Activated CD4-positive, alpha-beta memory T cell treated with anti-CD3 and anti-CD28 coated beads for 36 hours (primary cell): ENCODE measurements at places on chromosomes 1 and 21. TPM values are rescaled to one million over a fixed set of nuclear protein-coding genes. Genes with fewer than 3 reads are reported as not detected.
A peak's percentile ranks its signal among the peaks of the same experiment; 100 is the strongest.

DNA sequence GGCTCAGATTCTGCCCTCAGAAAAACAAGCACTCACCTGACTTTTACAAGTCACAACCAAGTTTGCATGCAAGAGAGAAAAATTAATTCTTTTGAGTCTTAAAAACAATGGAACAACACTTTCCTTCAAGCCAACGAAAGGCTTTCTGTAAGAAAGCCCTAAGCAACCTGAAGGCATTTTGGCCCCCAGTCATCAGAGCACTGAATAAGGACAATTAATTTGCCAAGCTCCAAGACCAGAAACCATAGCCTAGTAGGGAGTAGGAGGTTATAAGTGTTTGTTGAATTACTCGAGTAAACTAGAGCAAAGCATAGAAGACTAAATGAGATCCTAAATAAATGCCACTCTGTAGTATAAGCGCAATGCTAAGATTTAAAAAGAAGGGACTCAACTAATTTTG, 4.7 kb downstream of the TGFBR3 start:
- H3K36me3 ChIP-seq, result no peaks in the 10 kb centered on the region
- no peaks in the 10 kb centered on the region for H3K27me3 ChIP-seq
- H3K4me1 ChIP-seq, result peaks cover 54% of the 10 kb centered on the region
- no peak for DNase-seq
- no peak overlapping the region for H3K27ac ChIP-seq
- H3K4me3 ChIP-seq, result no peak overlapping the region

- no peaks in the 10 kb centered on the region for H3K4me1 ChIP-seq
- H3K27ac ChIP-seq, result no peak overlapping the region
- no peak for DNase-seq
- H3K36me3 ChIP-seq, result no peaks in the 10 kb centered on the region
- H3K27me3 ChIP-seq, result peaks cover 41% of the 10 kb centered on the region
- no peak overlapping the region for H3K4me3 ChIP-seq
These were observed 80.8 kb downstream of the CAMK2N1 start for GRCh38 chr1:20405051-20405754.

DNA sequence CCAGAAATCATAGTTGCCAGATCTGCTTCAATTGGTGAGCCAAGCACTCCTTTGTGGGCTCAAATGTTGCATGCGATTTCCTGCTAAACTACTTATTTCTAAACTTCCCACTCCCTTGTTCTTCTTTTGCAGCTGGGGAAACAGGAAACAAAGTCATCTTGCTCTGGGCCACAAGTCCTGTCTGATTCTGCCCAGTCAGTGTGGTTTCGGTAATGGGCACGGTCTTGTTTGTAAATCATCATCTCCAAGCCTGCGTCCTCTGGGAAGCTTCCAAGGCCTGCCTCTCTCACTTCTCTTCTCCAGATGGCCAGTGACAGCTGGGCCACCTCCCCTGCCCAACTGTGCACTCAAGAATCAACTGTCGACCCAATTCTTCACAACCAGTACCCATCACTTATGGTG, 4.4 kb downstream of the S100A8 start:
- peaks cover 6% of the 10 kb centered on the region for H3K4me1 ChIP-seq
- DNase-seq, result no peak
- no peak overlapping the region for H3K4me3 ChIP-seq
- H3K27me3 ChIP-seq, result peaks cover 10% of the 10 kb centered on the region
- H3K36me3 ChIP-seq, result peaks cover 2% of the 10 kb centered on the region

DNA sequence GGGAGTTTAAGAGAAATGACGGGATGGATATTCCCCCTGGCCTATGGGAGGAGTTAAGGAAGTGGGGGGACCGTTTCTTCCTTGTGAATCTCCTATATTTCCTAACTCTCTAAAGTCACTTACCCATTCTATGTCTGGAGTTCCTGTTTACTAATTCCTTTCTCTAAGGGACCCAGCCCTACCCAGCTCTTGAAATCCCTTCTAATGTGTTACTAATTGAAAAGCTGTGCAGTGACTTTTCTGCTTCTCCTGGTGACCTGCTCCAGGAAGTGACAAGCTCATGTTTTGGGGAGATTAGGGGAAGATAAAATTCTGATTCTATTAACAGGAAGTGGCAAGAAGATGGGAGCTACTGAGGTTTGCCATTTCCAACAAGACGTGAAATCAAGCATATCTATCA, 4.0 kb upstream of the SAMSN1 start:
- peaks cover 54% of the 10 kb centered on the region for H3K4me1 ChIP-seq
- H3K27me3 ChIP-seq, result no peaks in the 10 kb centered on the region
- peak overlapping the region; percentile 18 for H3K27ac ChIP-seq
- DNase-seq, result no peak

DNA sequence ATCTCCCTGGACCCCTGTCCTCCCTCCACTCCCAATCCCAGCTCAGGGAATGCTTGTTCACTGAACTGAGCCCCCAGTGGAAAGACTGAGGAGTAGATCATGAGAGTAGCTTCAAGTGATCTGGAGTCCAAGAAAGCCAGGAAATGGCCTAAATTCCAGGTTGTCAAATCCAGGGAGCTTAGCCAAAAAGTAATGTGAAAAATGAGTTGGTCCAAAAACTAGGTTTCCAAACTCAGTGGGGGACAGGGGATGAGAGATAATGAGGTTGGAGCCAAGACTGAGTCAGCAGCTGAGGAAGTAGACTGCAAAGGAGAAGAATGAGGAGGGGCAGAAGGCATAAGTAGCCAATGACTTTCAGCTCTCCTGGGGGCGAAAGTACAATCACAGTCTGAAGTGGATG, 284.1 kb upstream of the BEND5 start:
- H3K36me3 ChIP-seq, result no peaks in the 10 kb centered on the region
- no peaks in the 10 kb centered on the region for H3K27me3 ChIP-seq
- H3K4me1 ChIP-seq, result no peaks in the 10 kb centered on the region

- H3K36me3 ChIP-seq, result no peaks in the 10 kb centered on the region
These were observed 2.9 kb upstream of the SEMA4A start for GRCh38 chr1:156150333-156151011.

DNA sequence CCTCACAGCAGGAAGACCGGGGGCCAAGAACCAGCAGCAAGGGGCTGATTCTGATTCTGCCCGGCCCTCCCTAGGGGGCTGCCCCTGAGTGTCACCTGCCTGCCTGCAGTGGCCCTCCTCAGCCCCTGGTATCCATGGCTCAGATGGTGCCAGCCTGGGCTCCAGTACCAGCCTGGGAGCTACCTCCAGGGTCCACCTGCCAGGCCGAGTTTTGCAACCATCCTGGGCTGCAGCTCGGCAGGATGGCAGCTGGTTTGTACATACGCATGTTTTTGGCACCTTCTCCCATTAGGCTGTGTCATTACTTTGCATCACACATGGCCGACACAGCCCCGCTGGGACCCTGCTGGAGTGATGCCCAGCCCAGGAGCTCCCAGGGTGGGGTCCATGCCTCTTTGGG, 93.3 kb upstream of the WNT4 start:
- no peak overlapping the region for H3K4me3 ChIP-seq
- no peaks in the 10 kb centered on the region for H3K36me3 ChIP-seq
- H3K27ac ChIP-seq, result no peak overlapping the region
- DNase-seq, result no peak
- no peaks in the 10 kb centered on the region for H3K4me1 ChIP-seq
- peaks cover 8% of the 10 kb centered on the region for H3K27me3 ChIP-seq

DNA sequence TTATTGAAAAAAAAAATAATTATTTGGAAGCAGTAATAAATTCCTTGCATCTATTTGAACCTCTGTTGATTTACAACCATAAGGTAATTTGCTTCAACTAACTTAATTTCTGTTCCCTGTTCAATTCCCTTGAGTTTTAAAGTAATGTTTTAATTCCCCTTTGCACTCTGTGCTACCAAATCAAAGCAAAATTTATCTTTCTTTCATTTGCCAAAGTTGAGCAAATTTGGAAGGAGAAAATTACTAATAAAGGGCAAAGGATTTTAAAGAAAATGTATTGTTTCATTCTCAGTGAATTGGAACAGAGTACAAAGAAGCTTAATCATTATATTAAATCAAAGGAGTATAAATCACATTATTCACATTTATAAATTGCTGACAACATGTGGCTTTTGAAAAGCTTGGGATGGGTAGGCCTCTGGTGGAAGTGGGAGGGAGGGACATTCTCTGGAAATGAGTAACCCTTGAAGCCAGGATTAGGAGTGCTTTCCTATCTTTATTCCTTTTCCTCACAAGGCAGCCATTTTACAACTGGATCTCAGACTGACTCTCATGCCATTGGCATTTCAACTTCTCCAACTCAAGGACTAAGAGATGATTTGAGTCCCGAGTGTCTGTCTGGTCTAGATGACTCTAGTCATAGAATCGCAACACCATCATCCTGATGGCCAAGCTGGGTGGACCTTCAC, 331.6 kb upstream of the DUSP10 start:
- no peaks in the 10 kb centered on the region for H3K36me3 ChIP-seq
- DNase-seq, result no peak
- no peak overlapping the region for H3K4me3 ChIP-seq
- no peaks in the 10 kb centered on the region for H3K4me1 ChIP-seq
- no peak overlapping the region for H3K27ac ChIP-seq
- no peaks in the 10 kb centered on the region for H3K27me3 ChIP-seq

- H3K4me1 ChIP-seq, result peaks cover 4% of the 10 kb centered on the region
- DNase-seq, result no peak
- H3K27me3 ChIP-seq, result no peaks in the 10 kb centered on the region
- H3K4me3 ChIP-seq, result no peak overlapping the region
These were observed 48.1 kb downstream of the PTPRU start for GRCh38 chr1:29284286-29284960.

The ACTL8 gene
- not detected for total RNA-seq

GRCh38 chr1:68346188-68346808, 103.5 kb downstream of the RPE65 start:
- no peak overlapping the region for H3K4me3 ChIP-seq
- peaks cover 3% of the 10 kb centered on the region for H3K27me3 ChIP-seq
- DNase-seq, result no peak
- H3K36me3 ChIP-seq, result no peaks in the 10 kb centered on the region
- H3K4me1 ChIP-seq, result no peaks in the 10 kb centered on the region

GRCh38 chr1:41514381-41514780, 29.9 kb upstream of the EDN2 start:
- no peaks in the 10 kb centered on the region for H3K27me3 ChIP-seq
- peaks cover 6% of the 10 kb centered on the region for H3K4me1 ChIP-seq
- no peak for DNase-seq
- H3K4me3 ChIP-seq, result no peak overlapping the region

GRCh38 chr21:43613755-43614638, 45.3 kb downstream of the HSF2BP start:
- no peaks in the 10 kb centered on the region for H3K27me3 ChIP-seq
- DNase-seq, result no peak
- no peaks in the 10 kb centered on the region for H3K36me3 ChIP-seq
- H3K4me3 ChIP-seq, result no peak overlapping the region
